Calu3 (cell line): ENCODE measurements at places on chromosomes 7 and 10.

DNA sequence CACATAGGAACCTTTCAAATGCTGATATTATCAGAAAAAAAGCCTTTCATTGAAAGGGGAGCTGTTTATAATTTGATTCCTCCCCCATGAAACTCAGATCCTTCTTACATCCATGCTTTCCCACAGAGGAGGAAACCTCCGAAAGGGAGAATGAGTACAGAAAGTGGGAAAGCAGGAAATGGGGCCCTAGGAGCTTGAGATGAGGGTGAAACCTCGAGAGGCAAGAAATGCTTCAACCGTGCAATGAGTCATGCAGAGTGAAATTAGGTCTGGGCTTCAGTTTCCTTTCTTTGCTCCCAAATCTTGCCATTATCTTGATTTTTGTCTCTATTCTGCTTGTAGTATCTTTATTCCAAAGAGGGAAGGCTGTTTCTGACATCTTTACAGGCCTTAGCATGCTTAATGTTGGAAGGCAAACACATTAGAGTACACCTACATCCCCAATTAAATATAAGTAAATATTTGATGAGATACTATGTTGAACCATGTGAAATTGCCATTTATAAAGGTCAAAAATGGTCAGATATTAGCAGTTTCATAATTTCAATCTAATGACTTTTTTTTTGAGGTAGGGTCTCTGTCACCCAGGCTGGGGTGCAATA is 79.1 kb downstream of the NAMPT start:
- DNase-seq: no peak

DNA sequence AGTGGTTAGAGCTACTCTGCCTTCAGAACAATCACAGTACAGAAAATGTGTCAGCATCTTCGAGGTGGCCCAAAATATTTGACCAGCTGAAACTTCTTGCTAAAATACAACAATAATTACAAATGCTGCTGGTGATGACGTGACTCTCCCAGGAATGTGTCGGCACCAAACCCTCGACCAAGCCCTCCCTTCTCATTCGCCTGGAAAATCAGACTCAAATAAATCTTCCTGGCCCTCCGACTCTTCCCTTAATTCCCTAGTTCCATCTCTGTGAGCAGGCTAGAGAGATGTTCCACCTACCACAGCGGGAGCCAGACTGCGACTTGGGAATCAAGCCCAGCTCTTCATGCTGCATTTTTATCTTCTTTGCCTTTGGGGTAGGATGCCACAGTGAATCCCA is 4.1 kb downstream of the PRSS2 start:
- DNase-seq: no peak

DNA sequence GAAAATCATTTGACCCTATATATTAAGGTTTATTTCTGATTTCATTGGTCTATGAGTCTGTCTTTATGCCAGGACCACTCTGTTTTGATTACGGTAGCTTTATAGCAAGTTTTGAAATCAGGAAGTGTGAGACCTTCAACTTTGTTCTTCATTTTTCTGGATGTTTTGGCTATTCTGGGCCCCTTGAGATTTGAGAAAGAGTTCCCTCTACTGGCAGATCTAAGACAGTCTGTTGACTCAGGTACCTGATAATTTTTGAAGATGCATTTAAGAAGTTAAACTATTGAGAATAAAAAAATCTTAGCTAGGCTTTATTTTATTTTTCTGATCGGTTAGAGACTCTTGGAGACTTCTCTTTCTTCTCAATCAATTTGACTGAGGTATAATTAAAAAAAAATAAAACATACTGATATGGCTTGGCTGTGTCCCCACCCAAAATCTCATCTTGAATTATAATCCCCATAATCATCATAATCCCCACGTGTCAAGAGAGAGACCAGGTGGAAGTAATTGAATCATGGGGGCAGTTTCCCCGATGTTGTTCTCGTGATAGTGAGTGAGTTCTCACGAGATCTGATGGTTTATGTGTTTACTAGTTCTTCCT is 209.2 kb downstream of the SNX10 start:
- no peak for DNase-seq

DNA sequence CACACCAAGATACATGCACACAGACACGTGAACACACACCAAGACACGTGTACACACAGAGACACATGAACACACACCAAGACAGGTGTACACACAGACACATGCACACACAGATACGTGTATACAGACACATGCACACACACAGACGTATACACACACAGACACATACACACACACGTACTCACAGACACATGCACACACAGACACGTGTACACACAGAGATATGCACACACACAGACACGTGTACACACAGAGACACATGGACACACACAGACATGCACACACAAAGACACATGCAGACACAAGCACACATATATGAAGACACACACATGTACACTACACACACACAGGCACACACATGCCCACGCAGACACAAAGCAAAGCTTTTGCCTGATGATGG is 134.6 kb downstream of the TCERG1L start:
- no peak for DNase-seq

- peak; percentile 25 for DNase-seq
Observed at GRCh38 chr10:97771055-97771891, 526 bp downstream of the SFRP5 start.

DNA sequence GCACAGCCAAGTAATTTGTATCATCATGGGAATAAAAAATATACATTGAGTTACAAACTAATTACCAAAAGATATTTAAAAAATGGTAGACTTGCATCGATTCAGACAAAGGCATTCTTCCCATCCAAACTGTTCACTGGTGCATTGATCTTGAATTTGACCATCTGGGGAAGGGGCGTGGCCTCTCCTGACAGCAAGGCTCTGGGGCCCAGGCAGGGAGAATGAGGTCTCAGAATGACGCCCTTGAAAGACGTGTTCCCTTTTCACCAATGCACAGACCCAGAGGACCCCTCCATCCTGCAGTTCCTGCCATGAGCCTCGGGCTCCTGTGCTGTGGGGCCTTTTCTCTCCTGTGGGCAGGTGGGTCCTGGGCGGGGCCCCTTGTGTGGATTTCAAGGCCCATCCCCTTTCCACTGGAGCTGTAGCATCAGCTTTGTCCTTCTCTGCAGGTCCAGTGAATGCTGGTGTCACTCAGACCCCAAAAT is 91.1 kb upstream of the PRSS58 start:
- DNase-seq: no peak

DNA sequence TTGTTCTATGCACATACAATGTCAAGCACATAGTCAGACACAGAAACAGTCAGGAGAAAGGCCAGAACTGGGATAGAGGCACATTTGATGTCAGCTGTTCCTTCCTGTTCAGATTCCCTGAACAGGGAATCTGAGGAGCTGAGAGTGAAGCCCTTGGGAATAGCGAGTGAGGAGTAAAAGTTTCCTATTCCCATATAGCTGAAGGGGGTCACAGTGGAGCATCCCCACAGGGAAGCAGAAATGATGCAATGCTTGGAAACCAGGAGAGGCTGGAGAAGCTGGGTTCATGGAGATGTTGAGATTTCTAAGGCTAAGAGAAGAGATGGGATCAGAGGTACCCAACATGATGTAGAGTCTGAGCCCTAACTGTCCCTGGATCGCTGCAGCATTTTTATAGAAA is 11.3 kb upstream of the PRXL2A start:
- DNase-seq: no peak

- peak; percentile 0 for DNase-seq
Observed at GRCh38 chr7:1695800-1696454, 25.9 kb downstream of the ELFN1 start.
